Right lung (tissue), 10 donors: ENCODE measurements at places on chromosomes 4 and X.
A peak's percentile ranks its signal among the peaks of the same experiment; 100 is the strongest.

GRCh38 chr4:137531986-137532868 lies at the start of gene PCDH18:
Gene PCDH18 (minus strand): TSS chr4:137532494. CDS start chr4:137532088, 406 bp downstream.
- peak; percentile 95 for DNase-seq

DNA sequence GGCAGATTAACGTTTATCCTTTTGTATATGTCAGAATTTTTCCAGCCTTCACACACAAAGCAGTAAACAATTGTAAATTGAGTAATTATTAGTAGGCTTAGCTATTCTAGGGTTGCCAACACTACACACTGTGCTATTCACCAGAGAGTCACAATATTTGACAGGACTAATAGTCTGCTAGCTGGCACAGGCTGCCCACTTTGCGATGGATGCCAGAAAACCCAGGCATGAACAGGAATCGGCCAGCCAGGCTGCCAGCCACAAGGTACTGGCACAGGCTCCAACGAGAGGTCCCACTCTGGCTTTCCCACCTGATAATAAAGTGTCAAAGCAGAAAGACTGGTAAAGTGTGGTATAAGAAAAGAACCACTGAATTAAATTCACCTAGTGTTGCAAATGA lies 94.8 kb downstream of the TET2 start:
- no peak for DNase-seq

- no peak for DNase-seq
Observed at GRCh38 chrX:125289920-125290319, 29.8 kb upstream of the TEX13C start.

DNA sequence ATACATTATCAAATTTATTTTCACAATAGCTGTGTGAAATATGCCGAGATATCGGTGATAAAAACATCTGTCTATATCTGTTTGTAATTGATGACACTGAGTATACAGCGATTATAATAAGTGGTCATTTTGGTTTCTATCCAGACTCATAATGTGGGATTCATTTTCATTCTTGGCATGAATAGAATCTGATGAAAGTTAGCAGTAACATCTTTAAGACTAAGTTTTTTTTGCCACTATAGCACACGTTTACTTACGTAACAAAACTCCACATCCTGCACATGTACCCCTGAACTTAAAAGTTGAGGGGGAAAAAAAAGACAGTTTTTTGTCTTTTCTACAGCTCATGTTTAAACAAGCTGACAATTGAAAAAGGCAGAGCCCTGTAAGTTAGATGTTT lies 86.4 kb downstream of the PPA2 start:
- DNase-seq = no peak

DNA sequence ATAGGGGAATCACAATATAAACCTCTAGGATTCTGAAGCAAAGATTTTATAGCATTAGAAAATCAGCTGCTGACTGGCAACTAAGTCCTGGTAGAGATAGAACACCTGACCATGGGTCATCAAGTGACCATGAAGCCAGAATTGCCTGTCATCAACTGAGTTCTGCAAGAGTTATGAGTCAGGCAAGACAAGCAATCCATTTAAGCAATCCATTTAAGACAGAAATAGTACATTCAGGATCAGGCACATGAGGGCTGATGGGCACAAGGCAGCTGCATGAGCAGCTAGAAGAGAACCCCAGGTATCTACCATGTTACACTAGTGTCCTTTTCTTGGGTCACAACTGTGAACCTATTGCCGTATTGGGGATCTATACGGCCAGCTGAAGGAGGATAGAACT lies 98.9 kb downstream of the SPRY1 start:
- DNase-seq = no peak

GRCh38 chr4:77872723-77873445 lies 10.3 kb downstream of the MRPL1 start:
- peak; percentile 81 for DNase-seq

DNA sequence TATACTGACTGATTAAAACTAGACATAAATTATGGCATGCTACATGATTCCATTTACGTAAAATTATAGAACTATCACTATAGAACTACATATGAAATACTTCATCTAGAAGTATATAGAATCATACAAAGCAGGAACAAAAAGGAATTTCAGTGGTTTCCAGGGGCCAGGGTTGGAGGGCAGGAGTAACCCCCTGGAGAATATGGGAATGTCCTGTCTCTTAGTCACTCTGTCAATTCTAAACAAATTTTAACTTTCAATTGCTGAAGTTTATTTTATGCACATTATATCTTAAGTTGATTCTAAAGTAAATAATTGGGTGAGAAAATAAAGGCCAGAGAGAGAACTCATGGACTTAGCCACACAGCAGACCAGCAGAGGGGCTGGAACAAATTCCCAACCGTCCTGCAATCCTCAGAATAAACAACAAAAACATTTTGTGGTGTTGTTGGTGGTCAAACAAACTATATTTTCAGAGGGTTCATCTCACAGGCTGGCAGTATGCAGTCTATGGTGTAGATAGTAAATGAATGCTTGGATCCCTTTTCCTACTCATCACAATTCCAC lies 476.9 kb upstream of the SLIT2 start:
- no peak for DNase-seq

- no peak for DNase-seq
Observed at GRCh38 chr4:173498023-173498422, 32.0 kb downstream of the HAND2 start.

- peak; percentile 38 for DNase-seq
Observed at GRCh38 chrX:20217271-20217670, 49.4 kb downstream of the RPS6KA3 start.

GRCh38 chrX:119565107-119565663 lies at the start of gene STEEP1:
Gene STEEP1 (minus strand): TSS chrX:119565409. CDS start chrX:119565355, 54 bp downstream.
- DNase-seq = peak; percentile 86

DNA sequence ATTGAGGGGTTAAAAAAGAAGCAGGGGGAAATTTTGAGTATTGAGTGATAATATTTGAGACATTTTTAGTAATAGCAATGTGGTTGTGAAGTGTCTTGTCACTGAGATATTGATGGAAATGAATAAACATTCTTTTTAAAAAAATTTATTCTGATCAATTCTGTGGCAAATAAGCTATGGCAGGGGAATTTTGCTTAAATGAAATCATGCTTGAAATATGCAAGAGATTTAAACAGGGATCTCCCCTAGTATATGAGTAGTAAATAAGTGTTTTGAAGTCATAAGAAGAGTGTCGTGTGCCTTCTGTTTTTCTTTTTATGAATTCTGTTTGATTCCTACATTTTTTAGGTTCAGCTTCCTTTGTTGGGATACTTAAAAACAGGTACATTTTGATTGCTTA lies 23.2 kb downstream of the IL15 start:
- no peak for DNase-seq

- no peak for DNase-seq
Observed at GRCh38 chr4:84366161-84366560, 132.9 kb downstream of the NKX6-1 start.

GRCh38 chr4:85946821-85947220 lies 413.0 kb downstream of the MAPK10 start:
- no peak for DNase-seq

DNA sequence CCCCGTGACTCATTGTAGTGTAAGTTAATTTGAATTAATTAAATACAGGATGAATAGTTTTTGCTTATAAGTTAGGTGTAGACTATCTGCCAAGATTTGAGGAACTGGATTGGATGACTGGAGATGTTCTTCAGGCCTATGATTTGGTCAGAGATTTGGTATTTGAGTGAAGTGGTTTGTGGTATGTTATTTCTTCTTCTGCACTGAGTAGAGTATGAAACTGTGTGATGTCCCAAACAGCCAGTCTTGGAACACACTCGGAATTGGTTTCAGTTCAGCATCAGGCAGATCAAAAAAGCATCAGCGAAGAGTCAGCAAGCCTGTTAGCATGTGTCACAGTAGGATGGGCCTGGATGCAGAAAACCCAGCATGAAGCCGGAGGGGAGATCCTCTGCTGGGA lies 294.1 kb downstream of the ARHGAP10 start:
- no peak for DNase-seq

DNA sequence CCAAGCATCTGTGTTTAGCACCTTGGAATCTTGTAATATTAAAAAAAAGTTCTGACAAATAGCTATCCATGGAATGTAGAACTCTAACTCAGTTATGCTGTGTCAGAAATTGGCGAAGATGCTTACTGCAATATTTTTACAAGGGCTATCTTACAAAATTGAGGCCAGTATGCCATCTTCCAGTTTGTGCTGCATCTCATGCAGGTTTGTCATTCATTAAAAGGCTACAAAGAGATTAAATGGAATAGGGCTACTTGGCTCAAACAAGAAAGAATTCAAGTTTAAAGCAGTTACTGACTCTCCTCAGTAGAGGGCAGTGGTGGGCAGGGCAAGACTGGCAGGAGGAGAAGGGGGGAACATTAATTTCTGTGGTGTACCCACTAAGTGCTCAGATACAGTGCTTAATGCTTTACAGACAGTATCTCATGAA lies 66.5 kb downstream of the SHROOM4 start:
- DNase-seq = no peak

DNA sequence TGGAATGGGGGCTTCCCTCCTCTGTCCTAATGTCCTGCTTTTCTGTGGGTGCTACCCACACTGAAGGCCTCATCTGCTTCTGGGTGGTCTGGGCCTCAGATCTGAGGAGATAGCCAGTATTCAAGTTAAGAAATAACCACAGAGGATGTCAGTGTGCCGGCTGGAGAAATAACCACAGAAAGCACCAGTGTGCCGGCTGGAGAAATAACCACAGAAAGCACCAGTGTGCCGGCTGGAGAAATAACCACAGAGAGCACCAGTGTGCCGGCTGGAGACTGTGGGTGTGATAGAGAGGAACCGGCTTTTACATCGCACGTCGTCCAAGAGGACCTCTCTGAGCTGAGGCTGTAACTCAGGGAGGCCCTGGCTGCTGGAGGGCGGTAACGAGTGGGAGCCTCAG lies 65.7 kb upstream of the PSAPL1 start:
- no peak for DNase-seq

GRCh38 chr4:142697320-142697719 lies 148.8 kb downstream of the INPP4B start:
- no peak for DNase-seq

DNA sequence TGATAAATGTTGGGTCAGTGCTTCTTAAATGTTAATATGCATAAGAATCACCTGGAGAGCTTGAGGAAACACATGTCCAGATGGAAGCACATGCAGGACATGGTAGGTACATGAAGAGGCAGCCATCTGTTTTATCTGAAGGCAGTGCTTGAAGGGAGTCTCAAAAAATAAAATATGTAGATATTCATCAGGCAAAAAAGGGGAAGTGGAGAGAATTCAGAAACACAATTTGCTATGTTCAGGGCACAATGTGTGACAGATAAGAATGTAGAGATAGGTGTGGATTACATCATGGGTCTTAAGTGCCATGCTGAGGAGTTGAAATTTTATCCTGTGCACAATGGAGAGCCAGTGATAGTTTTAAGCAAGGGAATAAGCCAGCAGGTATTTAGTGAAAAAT lies 59.6 kb upstream of the CASK start:
- DNase-seq = no peak

DNA sequence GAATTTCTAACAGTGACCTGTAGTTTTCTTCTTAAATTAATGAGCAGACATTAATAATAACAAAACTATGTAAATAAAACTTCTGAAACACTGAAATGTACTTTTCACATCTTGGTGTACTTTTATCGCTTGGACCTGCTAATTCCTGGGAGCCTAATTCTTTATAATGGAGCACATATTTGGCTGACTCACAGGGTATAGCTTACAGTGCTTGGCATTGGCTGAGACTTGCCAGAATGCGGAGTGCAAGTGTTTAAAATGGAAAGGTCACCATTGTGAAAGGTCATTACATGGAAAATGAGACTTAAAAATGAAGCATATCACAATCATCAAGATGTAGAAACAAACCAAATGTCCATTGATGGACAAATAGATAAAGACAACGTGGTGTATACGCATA lies 137.3 kb upstream of the PDLIM3 start:
- no peak for DNase-seq

- no peak for DNase-seq
Observed at GRCh38 chrX:129945131-129945530, 37.3 kb upstream of the BCORL1 start.

- DNase-seq = no peak
Observed at GRCh38 chr4:20297783-20298182, 46.1 kb downstream of the SLIT2 start.

GRCh38 chrX:120299928-120300327 lies 11.3 kb downstream of the TMEM255A start:
- DNase-seq = no peak

DNA sequence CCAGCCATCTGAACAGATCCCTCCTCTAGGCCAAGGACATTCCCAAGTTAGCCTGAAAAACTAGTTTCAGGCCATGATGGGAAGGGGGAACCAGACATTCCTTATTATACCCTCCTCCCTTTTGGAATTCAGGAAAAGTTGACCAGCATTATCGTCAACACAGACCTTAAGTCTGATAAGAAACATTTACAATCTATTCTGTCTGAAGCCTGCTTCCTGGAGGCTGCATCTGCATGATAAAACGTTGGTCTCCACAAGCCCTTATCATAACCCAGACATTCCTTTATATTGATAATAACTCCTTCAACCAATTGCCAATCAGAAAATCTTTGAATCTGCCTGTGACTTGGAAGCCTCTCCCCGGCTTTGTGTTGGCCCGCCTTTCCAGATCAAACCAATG lies 44.3 kb downstream of the EFHC2 start:
- no peak for DNase-seq

- no peak for DNase-seq
Observed at GRCh38 chr4:98610431-98610830, 48.0 kb downstream of the TSPAN5 start.

DNA sequence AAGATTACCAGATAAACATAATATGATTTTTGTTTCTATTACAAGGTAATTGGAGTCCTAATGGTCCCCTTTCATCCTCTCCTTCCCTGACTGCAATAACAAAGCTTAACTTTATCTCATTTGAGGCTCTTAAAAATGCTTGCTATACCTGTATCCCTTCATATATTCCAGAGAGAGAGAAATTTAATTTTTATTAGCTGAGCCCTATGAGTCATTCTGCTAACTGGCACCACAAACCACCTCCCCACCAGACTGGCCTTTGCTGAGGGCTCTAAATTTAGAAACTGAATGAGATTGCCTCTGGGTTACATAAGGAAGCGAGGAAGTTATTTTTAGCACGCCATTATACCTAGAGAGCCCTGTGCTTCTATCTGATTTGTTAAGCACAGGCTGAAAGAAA lies 27.4 kb downstream of the CBLL2 start:
- no peak for DNase-seq

GRCh38 chr4:8702516-8703400 lies 110.2 kb downstream of the CPZ start:
- no peak for DNase-seq

DNA sequence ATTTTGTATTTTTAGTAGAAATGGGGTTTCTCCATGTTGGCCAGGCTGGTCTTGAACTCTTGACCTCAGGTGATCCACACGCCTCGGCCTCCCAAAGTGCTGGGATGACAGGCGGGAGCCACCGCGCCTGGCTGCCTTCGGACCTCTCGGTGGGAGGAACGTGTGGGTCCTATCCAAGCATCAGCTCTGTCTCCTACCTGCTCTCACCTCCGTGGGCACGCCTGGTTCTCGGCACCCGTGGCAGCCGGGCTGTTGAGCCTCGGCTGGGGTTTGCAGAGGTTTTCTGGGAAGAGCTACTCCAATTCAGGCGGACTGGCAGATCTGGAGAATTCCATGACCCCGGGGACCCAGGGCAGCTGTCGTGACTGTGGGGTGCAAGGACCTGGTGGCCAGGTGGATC lies 23.6 kb upstream of the PPP2R3B start:
- DNase-seq = no peak
